Stimulated activated CD8-positive, alpha-beta memory T cell treated with anti-CD3 and anti-CD28 coated beads, Interleukin-15, amount 100 ng/mL, for 4 hours (primary cell): ENCODE measurements at places on chromosomes 16 and 17.
A peak's percentile ranks its signal among the peaks of the same experiment; 100 is the strongest.

DNA sequence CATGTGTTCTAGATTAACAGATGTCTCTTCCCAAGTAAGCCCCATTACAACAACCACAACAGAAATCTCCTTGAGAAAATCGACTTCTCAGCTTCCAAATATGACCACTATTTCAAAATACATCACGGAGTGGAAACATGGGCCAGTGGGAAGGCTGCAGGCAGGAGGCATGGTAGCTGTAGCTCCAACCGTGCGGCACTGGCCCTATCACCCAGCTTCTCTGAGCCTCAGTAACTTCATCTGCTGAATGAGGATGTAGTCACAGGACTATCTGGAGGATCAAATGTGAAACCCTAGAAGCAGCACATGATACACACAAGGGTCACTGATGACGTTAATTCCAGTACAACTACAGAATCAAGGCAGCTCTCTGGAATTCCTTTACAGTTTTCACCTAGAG is 112.2 kb downstream of the VPS53 start:
- DNase-seq, result no peak

DNA sequence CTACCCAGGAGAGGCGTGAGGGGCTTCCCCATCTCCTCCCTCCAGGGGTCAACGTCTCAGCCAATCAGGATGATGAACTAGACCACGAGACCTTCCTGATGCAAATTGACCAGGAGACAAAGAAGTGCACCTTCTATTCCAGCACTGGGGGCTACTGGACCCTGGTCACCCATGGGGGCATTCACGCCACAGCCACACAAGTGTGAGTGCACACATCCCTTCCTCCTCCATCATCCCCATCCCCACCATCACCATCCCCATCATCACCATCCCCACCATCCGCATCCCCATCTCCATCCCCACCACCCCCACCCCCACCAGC is 6.8 kb downstream of the FSCN2 start:
- no peak for DNase-seq

DNA sequence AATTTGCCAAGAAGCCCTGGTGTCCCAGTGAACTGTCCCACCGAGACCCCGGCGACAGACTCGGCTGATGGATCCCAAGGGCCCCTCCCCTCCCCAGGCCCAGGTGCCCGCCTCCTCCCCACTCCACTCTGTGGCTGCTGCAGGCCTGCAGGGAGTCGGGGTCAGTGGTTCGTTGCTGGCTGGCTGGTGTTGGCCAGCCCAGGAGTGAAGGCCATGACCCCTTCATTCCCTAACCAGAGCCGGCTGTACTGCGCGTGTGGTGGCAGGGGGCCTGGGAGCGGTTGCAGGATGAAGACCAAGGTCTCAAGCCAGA is 9.2 kb upstream of the TBX2 start:
- DNase-seq, result no peak

GRCh38 chr17:40471846-40472732 is 28.8 kb downstream of the IGFBP4 start:
- no peak for DNase-seq

- DNase-seq, result no peak
Observed at GRCh38 chr17:3888343-3889171, 4.3 kb downstream of the CAMKK1 start.

DNA sequence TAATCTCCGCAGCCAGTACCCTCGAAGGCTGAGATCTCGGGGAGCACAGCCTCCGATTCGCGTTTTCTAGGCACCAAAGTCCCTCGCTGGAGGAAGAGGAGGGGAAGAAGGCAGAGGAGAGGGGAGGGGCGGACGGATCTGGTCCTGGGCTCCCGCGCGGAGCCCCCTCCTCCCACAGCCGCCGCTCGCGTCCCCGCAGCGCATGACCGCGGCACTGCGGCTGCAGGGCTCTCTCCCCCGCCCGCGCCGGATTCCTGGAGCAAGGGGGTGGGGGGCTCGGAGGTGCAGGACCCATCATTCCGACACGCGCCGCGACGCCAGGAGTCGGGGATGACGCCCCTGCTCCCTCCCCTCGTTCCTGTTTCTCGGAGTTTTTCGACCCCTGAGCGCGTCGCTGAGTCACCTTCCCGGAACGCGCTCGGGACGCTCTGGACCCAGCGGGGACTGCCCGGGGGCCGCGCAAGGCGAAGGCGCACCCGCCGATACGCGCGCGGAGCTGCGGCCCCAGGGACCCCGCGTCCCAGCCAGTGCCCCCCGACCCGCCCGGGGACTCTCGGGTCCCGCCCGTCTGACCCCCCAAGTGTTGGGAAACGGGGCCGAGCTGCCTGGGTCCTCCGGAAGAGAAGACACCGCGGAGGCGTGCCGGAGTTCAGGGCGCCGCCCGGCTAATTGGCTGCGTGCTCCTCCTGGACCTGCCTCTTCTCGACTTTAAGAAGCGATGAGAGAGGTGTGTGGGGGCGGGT is 1.4 kb upstream of the SPHK1 start:
- DNase-seq, result peak; percentile 30

- DNase-seq, result no peak
Observed at GRCh38 chr17:16259926-16260325, 42.9 kb downstream of the PIGL start.

- DNase-seq, result no peak
Observed at GRCh38 chr16:53576210-53576609, 73.2 kb upstream of the AKTIP start.

GRCh38 chr17:74361230-74362068 is at the start of gene BTBD17:
Gene BTBD17 (minus strand): TSS chr17:74361868. CDS start chr17:74361819, 49 bp downstream.
- DNase-seq, result no peak

DNA sequence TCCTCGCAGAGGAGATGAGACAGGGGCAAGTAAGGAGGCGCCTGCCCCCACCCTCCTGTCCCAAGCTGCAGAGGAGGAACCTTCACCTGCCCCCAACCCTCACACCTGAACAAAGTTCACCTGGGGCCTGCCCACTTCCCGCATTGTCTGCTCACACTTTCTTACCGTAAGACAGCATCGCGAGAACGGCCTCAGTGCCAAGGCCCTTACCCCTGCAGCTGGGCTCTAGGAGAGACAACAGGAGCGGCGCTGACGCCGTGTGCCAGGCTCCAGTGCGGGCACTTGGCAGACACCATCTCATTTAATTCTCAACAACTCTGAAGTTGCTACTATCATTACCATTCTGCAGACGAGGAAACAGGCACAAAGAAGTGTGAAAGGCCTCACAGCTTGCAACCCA is 4.1 kb downstream of the NAT9 start:
- no peak for DNase-seq

DNA sequence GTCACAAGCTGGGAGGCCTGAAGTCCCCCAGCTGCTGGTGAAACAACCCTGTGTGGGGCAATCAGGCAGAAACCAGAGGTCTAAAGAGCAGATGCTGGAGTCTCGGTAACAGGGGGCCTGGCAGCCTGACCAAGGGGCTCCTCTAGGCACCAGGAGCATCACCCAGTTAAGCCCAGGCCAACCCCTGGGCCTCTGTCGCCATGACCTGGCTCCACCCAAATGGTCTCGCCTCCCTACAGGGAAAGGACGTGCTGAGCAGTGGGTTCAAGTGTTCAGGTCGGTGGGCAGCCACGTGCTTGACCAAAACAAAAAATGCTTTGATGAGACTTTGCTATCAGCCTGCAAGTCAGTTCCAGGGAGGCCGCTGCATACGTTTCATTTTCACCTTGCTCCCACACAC is 240.3 kb downstream of the ZNF423 start:
- DNase-seq, result no peak

DNA sequence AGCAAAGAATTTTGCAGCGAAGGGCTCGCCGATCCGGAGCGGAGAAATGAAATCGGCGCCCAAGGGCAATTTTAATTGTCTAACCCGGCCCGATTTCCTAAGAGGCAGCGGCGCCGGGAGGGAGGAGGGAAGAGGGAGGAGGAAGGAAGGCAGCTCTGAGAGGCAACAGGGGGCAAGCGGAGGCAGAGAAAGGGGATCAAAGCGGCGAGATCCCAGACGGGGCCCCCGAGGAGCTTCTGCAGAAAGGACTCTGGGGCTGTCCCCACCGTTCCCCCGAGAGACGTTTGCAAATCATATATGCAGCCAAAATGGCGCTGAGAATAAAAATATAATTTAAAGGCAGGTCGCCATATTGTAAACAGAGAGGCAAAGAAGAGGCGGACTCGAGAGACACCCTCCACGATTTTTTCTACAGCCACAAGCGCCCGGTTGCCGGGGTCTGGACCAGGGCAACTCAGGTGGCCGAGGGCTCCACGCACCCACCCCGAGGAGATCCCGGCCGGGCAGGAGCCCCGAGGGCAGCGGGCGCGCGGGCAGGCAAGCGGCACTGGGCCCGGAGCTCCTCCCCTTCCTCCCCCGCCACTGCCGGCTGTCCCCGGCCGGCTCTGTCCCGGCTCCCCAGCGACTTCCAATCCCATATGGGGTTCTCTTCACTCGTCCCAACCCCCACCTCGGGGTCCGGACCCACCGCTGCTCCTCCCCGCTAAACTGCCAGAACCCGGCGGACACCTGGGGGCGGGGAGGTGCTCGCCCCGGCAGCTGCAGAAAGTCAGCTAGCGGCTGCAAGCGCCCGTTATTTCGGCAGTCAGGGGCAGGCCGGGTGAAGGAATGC is 1.9 kb downstream of the PHF12 start:
- peak; percentile 24 for DNase-seq

- DNase-seq, result no peak
Observed at GRCh38 chr17:21039839-21040575, 2.8 kb downstream of the USP22 start.

DNA sequence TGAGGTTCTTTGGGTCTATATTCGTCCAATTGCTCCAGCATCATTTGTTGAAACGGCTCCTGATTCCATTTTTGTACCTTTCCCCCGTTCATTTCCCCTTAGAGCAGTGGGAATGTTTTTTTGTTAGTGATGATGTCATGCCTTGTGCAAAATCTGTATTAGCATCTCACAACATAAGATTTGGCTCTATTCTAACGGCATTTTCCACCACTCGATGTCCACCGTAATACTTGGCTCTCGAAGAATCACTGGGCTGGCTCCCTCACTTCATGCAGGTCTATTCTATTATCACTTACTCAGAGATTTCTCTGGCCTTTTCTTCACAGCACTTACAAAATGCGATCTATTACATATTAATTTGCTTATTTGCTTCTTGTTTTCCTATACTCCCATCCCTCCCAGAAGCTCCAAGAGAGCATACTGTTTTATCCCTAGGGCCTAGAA is 571 bp upstream of the NME1 start:
- no peak for DNase-seq

DNA sequence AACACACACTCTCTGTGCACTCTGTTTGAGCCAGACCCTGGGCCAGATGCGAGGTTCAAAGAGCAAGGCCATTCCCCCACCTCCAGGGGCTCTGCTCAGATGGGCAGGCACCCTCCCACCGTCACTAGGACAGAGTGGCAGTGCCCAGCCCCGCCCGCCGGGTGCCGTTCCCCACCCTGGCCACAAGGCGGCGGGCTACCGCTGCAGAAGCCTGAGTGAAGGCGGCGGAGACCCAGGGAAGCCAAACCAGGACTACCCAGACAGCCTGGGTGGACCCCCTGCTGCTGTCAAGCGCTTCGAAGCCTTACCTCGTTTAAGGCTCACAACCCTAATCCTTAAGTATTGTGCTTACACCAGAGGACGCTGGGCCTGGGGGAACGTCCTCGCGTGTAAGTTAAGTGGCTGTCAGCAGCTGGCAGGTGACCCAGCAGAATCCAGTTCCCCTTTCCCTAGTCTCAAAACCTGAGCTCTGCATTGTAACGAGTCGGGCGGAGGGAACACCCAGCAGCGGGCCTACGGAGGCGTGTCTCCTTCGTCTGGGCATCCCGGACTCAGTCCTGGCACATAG is 4.5 kb downstream of the ARHGAP27 start:
- DNase-seq, result peak; percentile 47

- no peak for DNase-seq
Observed at GRCh38 chr16:89696670-89697128, 4.8 kb downstream of the SPATA2L start.

GRCh38 chr16:53061701-53062159 is 6.9 kb downstream of the CHD9 start:
- no peak for DNase-seq

- no peak for DNase-seq
Observed at GRCh38 chr17:42918902-42919521, 18.4 kb downstream of the G6PC1 start.

GRCh38 chr16:64343061-64343819 is 778.6 kb downstream of the CDH11 start:
- no peak for DNase-seq

DNA sequence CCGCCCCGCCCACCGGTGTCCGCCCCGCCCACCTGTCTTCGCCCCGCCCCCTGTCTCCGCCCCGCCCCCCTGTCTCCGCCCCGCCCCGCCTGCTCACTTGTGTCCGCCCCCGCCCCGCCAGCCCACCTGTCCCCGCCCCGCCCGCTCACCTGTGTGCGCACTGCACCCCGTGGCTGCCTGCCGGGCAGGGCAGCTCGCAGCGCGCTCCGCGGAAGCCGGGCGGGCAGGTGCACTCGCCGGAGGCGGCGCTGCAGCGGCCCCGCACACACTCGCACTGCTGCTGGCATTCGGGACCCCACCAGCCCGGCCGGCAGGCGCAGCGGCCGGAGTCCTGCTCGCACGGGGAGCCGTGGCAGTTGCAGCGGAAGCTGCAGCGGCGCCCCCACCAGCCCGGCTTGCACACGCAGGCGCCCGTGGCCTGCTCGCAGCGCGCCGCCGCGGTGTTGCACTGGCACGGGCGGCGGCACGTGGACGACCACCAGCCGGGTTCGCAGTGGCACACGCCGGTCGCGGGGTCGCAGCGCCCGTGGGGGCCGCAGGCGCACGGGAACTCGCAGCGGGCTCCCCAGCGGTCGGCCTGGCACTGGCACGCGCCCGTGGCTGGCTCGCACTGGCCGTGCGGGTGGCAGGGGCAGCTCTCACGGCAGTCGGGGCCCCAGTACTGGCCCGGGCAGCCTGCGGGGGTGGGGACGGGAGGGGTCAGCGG is 2.1 kb downstream of the SCARF1 start:
- DNase-seq, result no peak

DNA sequence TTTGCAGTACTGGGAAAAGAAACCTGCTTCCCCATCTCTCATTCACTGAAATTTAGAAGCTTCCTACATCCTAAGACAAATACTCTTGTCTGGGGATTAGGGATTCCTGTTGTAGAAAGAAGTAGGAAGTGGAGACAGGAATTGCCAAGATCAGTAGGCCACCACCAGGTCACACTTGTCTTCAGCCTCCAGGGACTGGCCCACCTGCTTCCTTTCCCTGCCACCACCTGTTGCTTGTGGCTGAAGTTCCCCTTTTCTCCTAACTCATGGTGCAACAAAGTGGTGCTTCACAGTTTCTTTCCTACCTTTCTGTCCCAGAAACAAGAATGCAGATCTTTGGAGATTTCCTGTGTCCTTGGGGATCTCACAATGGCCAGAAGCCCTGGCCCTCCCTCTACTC is 82.4 kb downstream of the WNT3 start:
- DNase-seq, result no peak
